ENCODE measurements at places on chromosomes 11 and 22. TPM values are rescaled to one million over a fixed set of nuclear protein-coding genes. Genes with fewer than 3 reads are reported as not detected.

BAIAP2L2 gene
- total RNA-seq, result 68.2 TPM

- peak; percentile 39 for DNase-seq
Measured at GRCh38 chr11:12110714-12111548, 541 bp downstream of the MICAL2 start.

C2CD2L gene
- total RNA-seq, result 7.8 TPM

ATP6V1E1 gene
- total RNA-seq, result 116 TPM
